ENCODE measurements at places on chromosomes 4 and X.

DNA sequence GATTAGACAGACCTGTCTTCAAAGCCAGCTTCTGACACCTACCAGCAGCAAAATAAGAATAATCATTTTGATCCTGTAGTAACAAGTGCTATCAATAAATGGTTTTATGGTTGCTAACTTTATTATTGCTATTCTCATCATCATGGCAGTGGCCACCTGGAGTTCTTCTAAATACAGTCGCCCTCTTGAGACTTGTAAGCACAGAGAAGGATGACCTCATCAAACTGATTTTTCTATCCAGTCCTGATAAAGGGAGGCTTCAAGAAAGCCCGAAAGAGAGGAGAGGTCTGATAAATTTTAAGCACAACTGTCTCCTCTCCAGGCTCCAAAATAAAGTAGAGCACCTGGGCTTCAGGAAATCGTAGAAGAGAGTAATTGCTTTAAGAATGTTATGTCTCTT is 286.4 kb downstream of the USP46 start:
- DNase-seq: no peak

- DNase-seq: no peak
These were observed 38.0 kb downstream of the GPM6B start for GRCh38 chrX:13778916-13779315.

- no peak for DNase-seq
These were observed 57.0 kb upstream of the PLAC8 start for GRCh38 chr4:83171436-83172039.

DNA sequence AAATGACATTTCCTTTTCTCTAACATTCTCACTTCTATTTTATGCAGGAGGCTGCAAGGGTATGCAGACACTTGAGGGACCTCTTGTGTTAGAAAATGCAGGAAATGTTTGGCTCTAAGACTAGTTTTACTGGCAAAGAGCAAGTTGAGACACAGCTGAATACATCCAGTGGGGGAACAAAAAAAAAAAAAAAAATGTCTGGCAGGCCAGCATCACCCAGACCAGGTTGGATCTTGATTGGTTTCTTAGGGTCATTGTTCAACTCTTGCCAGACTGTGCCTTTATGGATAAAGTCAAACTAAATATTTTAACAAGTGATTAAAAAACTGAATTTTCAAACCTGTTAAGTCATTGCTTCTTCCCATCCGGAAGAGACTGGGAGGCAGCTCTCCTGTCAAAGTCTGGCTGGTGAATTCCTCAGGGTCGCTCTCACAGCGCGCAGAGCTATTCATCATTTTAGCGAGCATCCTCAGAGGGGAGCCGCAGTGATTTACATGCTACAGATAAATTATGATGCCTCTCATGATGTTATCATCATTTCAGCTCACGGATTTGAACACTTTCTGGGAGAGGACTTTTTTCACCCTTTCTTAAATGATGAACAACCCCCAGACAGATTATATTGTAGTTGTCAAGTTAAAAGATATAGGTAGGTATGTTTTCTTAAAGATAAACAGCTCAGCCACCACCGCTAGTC is 23.6 kb upstream of the PACRGL start:
- DNase-seq: no peak

DNA sequence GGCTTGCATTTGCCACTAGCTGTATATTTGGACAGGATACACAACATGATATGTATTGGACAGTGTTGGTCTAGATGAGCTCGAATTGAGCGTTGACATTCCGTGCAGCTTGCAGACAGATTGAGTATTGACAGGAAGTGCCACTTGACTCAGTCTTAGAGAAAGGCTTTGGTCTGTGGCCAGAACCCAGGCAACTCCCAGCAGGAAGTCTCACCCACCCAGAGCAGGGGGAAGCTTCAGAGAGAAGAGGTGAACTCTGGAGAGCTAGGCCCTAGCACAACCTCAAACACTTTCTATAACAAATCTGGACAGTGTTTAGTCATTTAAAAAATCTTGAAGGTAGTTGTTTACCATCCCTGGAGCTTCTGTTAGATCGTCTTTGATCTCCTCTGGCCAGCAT is 280.5 kb downstream of the FBXW7 start:
- no peak for DNase-seq

- DNase-seq: no peak
These were observed 14.1 kb upstream of the USO1 start for GRCh38 chr4:75710246-75710645.

DNA sequence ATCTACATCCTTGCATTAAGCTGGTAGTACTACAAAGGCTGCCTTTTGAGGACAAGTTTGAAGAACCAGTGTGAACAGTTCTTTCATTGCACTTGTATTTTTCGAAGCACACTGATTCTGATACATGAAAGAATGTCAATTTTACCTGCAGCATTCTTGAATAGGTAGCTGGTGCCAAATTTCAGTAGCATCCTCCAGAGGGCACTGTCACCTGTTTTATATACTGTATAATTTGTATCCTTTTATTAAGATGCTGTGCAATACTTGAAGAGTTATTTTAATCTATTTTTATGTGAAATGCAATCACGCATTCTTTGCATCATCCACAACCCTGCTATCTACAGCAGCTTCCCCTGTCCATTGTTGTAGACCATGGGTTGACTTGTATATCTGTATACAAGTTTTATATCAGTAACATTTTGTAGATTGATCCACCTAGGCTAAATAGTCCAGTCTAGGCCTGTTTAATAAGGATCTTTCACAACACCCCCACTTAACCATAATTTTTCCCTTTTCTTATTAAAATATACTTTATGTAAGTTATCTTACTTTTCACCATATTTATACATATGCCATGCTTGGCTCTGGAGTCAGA is 325.7 kb downstream of the PCDH7 start:
- no peak for DNase-seq

Measured in hepatic stellate cell (primary cell).